ENCODE measurements at places on chromosomes 12 and 14. TPM values are rescaled to one million over a fixed set of nuclear protein-coding genes. Genes with fewer than 3 reads are reported as not detected.

The ANKRD33 gene
- total RNA-seq = not detected

The AICDA gene
- not detected for total RNA-seq

The TMEM229B gene
- total RNA-seq = 0.76 TPM

The GALNT8 gene
- not detected for total RNA-seq

The KRT5 gene
- 0.32 TPM for total RNA-seq

The KLRK1 gene
- not detected for total RNA-seq

GRCh38 chr12:3545121-3545796 is 54.3 kb downstream of the PRMT8 start:
- no peak for DNase-seq

DNA sequence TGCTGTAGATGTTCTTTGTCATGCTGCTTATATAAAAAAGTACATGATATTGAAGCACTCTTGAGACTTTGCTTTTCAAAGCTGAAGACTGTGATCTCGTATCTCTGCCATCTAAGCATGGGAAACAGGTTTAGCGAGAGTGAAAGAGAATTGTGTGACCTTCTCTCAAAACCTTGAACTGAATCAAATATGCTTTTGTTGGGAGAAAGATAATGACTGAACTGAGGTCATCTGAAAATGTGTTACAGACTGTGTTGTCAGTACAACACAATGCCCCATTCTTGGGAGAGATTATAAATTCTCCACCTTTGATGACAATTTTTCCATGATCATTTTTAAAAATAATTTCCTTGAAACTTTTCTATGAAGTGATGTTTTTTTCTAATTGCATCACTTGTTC is 272.1 kb upstream of the SEL1L start:
- no peak for DNase-seq

- no peak for DNase-seq
Observed at GRCh38 chr12:22477894-22478287, 66.5 kb downstream of the C2CD5 start.

DNA sequence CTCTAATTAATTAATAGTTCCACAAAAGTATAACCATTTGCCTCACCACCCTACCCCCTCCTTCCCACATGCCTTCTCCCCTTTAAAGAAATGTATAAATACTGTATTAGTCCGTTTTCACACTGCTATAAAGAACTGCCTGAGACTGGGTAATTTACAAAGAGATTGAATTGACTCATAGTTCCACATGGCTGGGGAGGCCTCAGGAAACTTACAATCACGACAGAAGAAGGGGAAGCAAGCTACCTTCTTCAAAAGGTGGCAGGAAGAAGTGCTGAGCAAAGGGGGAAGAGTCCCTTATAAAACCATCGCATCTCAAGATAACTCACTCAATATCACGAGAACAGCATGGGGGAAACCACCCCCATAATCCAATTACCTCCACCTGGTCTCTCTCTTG is 8.2 kb upstream of the RESF1 start:
- no peak for DNase-seq

DNA sequence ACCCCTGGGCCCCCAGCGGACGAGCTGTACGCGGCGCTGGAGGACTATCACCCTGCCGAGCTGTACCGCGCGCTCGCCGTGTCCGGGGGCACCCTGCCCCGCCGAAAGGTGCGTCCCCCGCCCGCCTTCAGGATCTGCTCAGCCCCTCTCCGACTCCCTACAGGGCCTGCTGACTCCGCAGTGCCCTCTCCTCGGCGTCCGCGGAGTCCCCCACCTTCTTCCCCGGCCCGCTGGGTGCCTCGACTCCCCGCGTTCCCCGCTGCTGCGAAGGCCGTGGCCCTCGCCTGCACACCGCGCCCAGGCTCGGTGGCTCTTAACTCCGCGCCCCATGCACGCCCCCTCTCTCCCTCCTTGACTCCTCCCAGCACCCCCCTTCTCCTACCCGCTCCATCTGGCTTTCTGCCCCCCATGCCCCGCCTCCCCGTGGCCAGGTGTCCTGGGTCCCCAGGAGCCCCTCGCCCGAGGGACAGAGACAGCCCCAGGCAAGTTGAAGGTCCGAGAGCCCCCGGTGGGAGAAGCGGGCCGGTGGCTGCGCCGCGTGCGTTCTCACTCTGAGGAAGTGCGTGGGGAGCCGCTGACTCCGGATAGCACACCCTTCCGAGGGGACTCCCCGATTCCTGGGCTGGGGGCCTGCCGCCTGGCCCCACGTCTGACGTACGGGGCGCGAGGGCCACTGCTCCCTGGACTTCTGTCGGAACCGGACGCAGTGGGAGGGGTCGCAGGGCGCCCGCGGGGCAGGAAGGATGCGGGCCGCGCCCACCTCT is 594 bp downstream of the TAMALIN start:
- DNase-seq = no peak

- no peak for DNase-seq
Observed at GRCh38 chr12:48329199-48329939, 21.4 kb downstream of the ZNF641 start.

GRCh38 chr12:88408823-88409222 is 171.4 kb downstream of the KITLG start:
- DNase-seq = no peak

- no peak for DNase-seq
Observed at GRCh38 chr14:72607386-72608130, 286.3 kb downstream of the DPF3 start.

DNA sequence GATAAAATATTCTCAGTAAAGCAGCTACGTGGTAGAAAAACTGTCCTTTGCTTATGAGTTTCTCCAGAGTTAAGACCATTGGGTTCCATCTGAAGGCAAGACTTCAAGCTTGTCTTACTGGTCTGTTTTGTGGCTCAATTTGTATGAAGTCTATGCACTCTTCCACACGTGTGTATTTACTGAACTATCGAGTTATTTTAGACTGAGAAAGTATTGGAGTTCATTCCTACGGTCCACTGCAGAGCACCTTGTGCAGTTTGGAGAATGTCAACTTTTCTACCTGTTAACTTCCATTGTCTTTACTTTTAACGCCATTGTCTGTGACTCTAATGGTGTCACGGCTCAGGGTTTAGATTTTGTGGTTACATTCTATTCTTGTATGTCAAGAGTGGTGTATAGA is 3.7 kb downstream of the HIF1A start:
- DNase-seq = no peak

- no peak for DNase-seq
Observed at GRCh38 chr14:50122291-50122690, 5.9 kb upstream of the VCPKMT start.

DNA sequence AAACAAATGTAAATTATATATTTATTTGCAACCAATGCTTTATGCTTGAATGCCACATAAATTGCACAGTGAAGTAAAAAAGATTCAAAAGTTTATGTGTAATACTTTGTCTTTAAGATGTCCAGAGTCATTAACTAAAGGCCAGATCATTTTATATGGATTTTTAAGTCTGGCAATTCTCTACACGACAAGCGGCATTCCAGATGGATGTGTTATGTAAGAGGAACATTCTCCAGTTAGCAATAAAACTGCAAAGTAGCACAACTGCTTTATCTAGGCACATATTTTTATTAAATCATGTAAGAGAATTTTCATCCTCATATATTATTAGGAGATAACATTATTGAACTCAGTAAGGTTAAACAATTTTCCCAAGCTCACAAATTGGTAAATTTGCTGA is 1717.7 kb upstream of the SEL1L start:
- no peak for DNase-seq

DNA sequence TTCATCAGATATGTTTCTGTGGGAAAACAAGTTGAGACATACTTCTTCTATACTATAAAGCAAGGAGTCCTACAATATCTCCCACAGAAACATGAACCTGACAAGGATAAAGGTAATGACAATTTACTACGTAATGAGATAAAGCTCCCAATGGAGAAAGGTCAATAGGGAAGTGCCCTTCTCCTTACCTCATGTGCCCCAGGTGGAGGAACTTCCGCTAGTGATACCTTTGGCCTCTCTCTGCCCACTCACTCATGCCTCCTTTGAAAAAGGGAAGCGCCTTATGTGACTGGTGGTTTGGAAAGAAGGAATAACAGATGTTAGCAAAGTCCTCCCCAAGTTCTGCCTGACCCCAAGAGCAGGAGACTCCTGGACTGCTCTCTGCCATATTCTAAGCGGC is 305.3 kb downstream of the ITPR2 start:
- no peak for DNase-seq
